Stimulated activated CD4-positive, alpha-beta T cell treated with anti-CD3 and anti-CD28 coated beads, Interleukin-4, amount 100 ng/mL, for 1 hour (primary cell): ENCODE measurements at places on chromosomes 12 and 14.

DNA sequence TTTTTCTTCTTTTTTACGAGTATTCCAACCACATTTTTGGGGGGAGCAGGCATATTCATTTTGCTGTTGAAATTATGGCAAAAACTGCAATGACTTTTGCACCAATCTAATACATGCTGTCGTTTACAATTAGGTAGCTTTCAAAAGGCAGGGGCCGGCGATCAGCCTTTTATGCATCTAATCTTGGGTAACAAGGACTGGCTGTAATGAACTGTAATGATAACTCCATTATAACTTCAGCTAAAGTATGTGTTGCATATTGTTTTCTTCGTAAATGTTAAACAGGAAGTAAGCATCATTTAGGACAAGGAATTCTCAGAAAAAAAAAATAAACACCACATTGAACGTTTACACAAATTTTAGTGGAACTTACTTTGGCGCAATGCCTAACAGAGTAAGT, 30.3 kb upstream of the KLRF1 start:
- no peak for DNase-seq

- no peak for DNase-seq
Measured at GRCh38 chr12:116306506-116306905, 29.0 kb upstream of the MED13L start.

- DNase-seq, result no peak
Measured at GRCh38 chr14:47191700-47192099, 483.7 kb downstream of the MDGA2 start.

- no peak for DNase-seq
Measured at GRCh38 chr14:23555533-23555881, 564 bp upstream of the THTPA start.

DNA sequence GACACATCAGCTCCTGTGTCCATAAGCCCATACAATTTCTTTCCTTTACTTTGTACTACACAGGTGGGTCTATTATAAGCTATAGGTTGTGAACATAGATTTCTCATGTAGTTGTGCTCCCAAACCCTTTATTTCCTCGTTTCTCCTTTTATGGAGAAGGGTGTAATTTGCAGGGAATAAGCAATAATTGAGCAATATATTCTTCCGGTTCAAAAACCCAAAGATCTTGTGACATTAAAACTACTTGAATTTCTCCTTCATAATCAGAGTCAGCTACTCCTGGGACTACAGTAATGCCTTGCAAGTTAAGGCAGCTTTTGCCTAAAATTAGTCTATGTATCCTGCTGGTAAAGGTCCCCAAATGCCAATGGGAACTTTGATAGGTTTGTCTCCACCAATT, 19.1 kb upstream of the MAPKAPK5 start:
- no peak for DNase-seq

DNA sequence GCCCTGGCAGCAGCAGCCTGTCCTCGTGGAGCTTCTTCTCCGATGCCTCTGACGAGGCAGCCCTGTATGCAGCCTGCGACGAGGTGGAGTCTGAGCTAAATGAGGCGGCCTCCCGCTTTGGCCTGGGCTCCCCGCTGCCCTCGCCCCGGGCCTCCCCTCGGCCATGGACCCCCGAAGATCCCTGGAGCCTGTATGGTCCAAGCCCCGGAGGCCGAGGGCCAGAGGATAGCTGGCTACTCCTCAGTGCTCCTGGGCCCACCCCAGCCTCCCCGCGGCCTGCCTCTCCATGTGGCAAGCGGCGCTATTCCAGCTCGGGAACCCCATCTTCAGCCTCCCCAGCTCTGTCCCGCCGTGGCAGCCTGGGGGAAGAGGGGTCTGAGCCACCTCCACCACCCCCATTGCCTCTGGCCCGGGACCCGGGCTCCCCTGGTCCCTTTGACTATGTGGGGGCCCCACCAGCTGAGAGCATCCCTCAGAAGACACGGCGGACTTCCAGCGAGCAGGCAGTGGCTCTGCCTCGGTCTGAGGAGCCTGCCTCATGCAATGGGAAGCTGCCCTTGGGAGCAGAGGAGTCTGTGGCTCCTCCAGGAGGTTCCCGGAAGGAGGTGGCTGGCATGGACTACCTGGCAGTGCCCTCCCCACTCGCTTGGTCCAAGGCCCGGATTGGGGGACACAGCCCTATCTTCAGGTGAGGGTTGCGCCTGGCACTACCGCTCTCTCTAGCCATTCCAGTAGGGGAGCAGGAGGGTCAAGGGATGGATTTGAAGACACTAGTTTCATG, 2.1 kb downstream of the NFATC4 start:
- DNase-seq, result no peak

DNA sequence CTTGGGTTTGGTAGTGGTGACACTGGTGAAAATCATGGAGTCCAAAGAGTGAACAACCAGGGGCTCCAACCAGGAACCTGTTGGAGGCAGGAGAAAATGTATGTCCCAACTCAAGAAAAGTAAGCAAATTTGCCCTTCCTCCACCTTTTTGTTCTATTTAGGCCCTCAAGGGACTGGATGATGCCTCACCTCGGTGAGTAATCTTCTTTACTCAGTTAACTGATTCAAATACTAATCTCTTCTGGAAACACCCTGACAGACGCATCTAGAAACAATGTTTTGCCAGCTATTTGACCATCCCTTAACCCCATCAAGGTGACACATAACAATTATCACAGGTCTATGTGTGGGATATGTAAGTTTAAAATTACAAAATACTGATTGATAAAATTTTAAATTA, 272.4 kb upstream of the FOXG1 start:
- no peak for DNase-seq

DNA sequence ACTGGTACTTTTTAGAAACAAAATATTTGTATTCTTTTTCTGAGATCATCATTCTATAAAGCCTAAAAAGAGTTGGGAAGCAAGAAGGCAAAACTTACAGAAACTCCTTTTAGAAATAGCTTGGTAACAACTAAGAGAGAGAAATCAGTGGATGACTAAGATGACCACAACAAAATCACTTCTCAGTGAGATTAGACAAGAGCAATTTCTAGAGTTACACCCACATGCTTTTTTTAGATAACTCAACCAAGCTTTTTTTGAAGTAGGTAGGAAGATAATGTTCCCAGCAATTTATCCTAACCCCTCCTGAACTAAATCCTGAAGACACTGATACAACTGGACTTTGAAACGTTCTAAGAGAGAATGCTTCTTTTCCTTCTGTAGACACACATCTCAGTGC, 576.4 kb downstream of the SLC6A15 start:
- no peak for DNase-seq

- DNase-seq, result no peak
Measured at GRCh38 chr14:73740618-73741326, 26.6 kb upstream of the PNMA1 start.

- no peak for DNase-seq
Measured at GRCh38 chr12:50980545-50980944, 28.2 kb downstream of the HIGD1C start.

DNA sequence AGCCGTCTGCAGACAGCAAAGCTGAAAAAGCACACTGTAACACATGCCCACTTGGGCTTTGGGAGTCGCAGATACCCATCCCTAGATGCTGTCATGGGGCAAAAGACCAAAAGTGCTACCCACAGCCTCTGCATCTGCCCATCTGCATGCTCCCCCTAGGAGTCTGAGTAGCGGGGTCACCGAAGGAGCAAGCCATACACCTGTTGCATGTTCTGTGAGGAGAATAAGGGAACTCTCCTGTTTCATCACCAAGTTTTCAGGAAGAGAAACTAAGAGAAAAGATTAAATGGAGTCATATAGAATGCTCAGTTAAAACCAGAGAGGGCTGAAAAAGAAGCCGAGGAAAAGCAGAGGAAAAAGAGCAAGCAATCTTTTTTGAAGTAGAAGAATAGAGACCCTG, 13.7 kb upstream of the ST8SIA1 start:
- DNase-seq, result no peak

DNA sequence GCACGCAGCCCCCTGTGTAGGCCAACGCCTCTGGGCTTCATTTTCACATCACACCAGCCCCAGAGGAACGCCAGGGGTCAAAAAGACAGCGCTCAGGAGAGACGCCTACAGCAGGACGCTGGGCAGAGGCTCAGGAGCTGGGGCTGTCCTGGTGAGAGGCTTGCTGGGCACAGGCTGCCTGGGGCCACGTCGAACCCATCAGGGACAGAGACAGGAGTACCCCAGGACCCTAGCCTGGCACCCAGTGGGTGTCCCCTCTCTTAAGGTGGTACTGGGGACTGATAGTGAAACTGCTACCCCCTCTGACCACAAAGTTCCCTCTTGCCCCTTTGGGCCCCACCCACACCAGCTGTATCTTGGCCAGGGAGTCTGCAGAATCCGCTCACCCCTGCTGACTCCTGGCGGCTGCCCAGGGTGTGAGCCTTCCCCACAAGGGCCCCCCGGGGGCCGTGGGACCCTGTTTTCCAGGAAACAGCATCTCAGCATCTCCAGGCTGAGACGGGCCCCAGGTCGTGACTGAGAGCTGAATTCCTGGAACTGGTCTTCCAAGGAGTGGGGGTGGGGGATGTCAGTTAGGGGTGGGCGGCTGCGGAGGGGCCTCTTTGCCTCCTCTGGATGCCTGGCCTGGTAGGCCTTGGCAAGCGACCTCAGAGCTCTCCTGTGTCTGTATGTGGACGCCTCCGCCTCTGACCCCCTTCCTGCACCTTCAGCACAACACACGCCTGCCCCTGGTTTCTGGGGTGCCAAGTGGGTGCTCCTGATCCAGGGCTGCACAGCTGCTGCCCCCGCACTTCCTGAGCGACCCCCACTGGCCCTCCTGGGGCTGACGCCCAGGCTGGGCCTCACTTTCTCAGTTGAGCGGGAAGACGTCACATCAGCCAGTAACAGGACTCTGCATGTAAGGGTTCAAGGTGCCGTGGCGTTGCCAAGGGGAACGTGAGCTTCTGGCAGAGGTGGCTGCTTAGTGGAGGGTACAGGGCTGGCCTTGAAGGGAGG, 321.9 kb upstream of the RTL1 start:
- DNase-seq, result no peak
